Activated T-helper 1 cell treated with anti-CD3 and anti-CD28 coated beads, Interleukin-2, amount 50 U/mL, for 16 hours (primary cell): ENCODE measurements at places on chromosomes 2 and 18.

DNA sequence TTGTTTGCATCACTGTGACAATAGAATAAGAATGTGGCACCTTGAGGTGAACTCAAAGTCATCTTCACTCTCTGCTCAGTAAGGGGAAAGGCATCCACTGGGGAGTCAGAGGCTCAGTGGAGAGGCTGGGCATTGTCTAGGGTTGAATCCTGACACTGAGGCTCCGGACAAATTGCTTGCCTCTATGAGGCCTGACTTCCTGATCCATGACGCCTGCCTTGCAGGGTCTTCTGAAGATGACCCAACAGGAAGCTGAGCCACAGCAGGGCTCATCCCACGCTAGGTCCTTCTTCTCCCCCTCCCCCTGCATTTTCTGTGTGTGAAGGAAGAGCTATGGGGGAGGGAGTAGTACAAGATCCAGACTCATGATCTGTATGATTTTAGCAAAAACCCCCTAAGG, 265.1 kb downstream of the SH3BP4 start:
- DNase-seq: no peak

DNA sequence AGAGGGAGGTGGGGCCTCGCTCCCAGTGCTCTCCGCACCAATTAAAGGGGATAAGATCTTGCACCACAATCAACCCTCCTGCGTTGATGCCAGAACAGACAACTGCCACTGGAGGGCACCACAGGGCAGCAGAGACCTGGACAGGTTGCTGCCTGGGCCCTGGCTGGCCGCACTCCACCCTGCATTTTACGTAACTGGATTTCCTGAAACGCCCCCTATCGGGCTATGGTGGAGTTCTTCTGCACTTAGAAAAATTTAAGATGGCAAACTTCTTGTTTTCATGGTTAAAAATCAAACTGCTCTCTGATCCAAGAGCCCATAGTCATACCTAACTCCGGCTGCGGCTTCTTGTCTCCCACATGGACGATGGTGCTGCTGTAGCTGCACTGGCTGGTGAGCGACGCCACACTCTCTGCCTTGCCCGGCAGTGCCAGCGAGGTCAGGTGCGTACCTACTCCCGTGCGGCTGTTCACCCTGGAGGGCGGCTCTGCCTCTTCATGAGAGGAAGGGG, 16.8 kb upstream of the HES6 start:
- peak; percentile 45 for DNase-seq

DNA sequence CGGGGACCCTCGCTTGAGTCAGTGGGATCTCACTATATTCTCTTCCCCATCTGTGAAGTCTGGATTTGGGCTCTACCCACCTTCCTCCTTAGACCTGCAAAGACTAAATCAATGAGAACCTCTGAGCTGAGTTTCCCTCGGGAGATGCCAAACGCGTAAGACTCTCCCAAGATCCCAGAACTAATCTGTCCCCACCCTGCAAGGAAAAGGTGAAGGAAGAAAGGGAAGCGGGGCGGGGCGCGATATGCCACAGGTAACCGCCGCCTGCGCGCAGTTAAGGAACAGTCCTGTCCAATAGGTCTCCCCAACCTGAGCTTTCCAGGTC, 780 bp downstream of the SRD5A2 start:
- no peak for DNase-seq

DNA sequence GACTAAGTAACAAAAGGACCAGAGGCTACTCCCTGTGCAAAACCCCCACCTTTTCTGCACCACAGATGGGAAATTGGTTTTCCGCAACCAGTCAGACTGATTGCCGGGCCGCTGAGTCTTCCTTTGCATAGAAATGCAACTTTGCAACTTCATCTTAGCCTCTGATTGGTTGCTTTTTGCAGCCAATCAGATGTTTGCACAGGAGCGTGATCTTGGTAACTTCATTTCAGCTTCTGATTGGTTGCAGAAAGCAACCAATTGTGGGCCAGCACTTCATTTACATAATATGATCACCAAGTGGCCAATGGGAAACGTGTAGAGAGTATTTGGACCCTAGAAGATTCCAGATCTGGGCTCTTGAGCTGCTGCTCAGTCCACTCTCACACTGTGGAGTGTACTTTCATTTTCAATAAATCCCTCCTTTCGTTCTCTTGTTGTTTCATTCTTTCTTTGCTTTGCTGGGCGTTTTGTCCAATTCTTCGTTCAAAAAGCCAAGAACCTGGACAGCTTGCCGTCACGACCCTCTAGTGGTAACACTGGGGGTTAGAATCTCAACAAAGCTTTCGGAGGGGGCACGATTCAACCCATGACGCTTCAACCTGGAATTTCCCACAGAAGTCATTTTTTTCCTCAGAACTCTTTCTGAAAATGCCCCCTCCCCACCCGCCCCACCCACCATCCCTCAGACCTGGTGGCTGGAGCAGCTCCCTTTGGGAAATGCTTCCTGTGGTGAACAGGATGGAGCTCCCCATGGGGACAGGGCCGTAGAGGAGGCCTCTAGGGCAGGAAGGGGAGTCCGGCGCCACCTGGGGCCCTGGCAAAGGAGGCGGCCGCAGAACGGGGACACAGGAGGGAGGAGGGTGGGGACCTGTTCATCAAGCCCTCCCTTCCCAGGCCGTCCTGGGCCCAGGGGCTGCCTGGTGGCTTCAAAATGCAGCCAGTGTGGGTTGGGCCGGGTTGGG, 31.8 kb upstream of the KCNF1 start:
- DNase-seq: no peak
